Daoy (cell line): ENCODE measurements at places on chromosomes 2 and 18.

DNA sequence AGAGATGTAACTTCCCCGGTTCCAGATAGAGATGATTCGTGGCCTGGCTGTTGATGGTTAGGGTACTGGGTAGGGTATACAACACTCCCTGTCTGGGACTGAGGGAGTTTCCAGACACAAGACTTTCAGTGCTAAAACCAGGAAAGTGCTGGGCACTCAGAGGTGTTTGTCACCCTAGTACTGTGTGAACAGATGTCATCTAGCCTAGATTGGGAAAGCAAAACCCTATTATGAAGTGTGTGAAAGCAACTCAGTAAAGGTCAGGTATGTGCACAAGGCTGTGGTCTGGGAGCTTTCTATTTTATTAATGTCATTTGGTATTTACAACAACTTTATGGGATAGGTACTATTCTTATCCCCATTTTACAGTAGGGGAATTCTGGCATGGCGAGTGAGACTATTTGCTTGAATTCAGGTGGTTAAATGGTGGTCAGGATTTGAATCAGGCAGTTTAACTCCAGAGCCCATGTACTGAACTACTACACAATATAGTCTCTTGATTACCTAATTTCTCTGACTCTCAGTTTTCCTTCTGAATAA, 2.6 kb downstream of the BZW1 start:
- DNase-seq: no peak

GRCh38 chr2:240410808-240411207, 24.7 kb upstream of the GPC1 start:
- DNase-seq: no peak

GRCh38 chr2:25614711-25615110, 58.7 kb downstream of the DTNB start:
- no peak for DNase-seq

DNA sequence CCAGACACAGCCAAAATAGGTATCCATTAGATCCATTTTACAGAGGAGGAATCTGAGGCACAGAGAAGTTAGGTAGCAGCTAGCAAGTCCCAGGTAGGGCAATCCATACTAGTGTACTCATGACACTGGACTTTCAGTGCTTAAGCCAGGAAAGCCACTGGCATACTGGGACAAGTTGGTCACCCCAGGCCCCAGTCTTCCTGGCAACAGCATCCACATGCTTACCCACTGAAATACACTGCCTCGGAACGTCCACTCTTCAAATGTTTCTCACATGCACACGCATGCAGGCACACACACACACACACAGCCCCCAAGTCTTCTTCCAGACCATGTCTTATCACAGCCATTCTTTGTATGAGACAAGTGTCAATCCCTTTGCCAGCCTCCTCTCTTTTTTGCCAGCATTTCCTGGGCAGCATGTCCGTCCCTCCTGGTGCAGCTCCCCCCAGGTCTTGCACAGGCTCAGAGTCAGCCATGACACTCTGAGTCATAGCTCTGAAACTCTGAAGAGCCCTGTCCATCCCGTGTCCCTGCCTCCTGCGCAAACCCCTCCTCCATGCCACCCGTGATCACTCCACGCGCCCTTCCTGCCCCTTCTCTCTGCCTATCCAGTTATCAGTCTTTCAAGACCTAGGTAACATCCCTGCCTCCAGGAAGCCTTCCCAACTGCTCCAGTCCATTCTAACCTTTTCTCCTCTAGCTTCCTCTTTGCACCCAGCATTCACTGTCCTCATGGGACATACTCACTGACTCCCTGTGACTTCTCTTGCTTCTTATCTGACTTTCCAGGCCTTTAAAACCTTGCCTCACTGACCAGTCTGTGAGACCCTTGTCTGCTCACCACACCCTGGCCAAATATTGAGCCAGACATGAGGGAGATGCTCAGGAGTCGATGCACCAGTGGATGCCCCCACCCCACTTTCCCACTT, 10.9 kb upstream of the TEX261 start:
- DNase-seq: peak; percentile 23

GRCh38 chr2:218746960-218747359, 35.0 kb upstream of the CYP27A1 start:
- no peak for DNase-seq

- no peak for DNase-seq
Observed at GRCh38 chr2:83364264-83364663, 1094.8 kb downstream of the SUCLG1 start.

GRCh38 chr18:62848946-62849345, 133.6 kb downstream of the PHLPP1 start:
- no peak for DNase-seq

DNA sequence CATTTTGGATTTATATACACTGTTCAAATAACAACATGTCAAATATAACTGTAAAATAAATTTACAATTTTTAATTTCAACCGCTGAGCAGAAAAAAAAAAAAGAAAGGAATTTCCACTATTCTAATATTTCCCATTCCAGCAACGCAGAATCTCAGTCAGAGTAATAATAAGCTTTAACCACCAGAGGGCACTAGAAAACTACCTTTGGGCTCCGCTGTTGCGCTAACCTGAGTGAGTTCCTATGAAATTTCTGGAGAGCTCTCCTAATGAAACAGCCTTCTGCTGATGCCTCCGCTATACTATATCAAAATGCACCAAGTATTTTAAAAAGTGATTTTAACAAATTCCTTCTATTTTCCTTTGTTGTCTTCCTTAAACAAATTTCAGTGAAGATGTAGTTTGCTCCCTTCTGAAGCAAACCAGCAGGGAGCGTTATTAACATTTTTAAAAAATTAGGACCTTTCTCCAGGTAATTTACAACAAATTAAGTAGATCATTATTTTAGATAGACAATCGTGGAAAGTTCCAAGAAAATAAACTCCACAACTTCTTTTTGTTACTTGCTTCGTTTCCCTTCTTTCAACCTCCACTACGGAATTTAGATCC, 23.0 kb downstream of the ERMN start:
- DNase-seq: peak; percentile 24

DNA sequence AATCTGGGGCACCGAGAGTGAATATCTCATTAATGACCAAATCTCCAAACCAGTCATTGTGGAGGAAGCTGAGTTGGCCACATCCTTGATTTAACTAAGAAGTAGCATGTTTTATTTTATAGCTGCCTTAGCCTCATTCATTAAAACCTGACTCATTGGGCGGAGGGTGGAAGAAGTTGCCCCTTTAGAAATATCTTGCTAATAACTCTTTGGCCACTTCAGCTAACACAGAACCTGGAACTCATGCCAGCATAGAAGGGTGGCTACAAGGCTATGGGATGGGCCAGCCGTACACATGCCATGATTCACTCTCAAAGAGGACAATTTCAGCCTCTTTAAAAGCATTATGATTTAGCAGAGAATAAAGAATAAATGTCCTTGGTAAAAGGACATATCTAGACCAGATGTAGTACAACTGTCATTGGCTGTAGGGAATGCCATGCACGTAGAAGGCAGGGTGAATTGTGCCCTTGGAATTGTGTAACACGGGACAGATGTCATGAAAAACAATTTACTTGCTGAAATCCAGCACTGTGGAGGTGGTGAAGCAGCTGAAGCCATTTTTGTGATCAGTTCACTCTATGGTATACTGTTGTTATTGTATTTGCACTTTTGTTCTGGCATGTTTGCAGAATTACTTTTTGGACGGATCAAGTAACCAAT, 330.0 kb downstream of the PLCL1 start:
- DNase-seq: peak; percentile 23

GRCh38 chr2:36235426-36235825, 120.2 kb upstream of the CRIM1 start:
- DNase-seq: no peak

GRCh38 chr18:34493566-34494358, 216.3 kb upstream of the DTNA start:
- peak; percentile 53 for DNase-seq

GRCh38 chr2:232876978-232877441, 6.9 kb downstream of the SNORC start:
- no peak for DNase-seq

- DNase-seq: no peak
Observed at GRCh38 chr2:176421297-176422050, 152.2 kb downstream of the MTX2 start.

GRCh38 chr2:14700753-14701152, 68.2 kb downstream of the LRATD1 start:
- no peak for DNase-seq

DNA sequence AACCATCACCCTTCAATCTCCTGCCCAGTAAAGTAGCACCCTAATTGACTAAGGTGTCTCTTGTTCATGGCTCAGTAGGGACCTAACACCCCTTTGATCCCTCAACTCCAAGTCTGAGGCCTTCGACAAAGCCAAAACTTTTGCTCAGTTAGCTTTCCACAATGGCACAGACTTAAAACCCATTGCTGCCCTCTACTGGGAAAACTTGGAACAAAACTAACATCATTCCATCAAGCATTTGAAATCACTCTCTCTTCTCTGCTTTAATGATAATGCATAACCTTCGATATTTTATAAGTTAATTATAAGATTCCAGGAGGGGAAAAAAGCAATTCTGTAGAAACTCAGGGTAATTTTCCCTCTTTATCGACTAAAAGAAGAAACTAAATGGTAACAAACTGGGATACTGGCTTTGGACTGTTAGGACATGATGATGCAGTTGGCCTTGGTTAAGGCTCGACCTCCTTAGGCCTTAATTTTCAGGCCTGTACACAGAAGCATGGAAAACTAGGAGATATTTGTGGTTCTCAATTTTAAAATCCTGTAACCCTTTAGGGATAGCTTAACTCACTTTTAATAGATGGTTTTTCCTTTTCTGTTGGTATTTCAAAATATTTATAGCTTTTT, 127.8 kb downstream of the STK39 start:
- peak; percentile 37 for DNase-seq

DNA sequence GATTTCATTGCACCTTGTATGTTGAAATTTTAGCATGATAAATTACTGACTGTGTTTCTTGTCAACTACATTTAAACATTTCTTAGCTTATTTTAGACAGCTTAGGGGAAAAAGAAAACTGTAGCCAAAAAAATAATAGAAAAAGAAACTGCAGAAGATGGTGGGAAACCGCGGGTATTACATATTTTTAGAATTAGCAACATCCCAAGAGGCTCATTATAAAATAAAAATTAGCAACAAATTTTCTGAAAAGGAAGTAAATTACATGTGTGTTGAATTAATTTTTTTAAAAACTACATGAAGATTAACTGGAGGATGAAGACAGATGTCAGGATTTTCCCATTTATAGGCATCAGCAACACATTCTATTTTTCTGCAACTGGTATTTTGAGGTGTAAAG, 4.3 kb downstream of the PELI1 start:
- no peak for DNase-seq

- no peak for DNase-seq
Observed at GRCh38 chr18:78960709-78961108, 18.9 kb upstream of the SALL3 start.
